AG08395 (cell line): ENCODE measurements at places on chromosomes 1 and 21.
A peak's percentile ranks its signal among the peaks of the same experiment; 100 is the strongest.

DNA sequence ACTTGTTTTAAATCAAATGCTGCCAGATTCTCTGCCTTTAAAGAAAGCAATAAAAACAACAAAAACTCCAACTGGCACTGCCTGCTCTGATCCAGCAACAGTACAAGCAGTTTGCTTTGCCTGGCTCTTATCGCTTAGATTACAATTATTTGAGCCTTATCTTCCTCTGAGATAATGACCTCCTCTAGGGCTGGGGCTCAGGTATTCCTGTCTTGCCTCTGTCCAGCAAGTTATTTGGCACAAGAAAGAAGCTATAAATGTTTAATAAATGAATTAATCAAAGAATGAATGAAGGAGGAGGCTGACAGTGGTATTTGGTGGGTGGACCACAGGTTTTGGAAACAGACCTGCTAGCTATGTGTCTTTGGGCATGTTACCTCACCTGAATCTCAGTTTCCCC, 6.7 kb upstream of the SLC2A1 start:
- no peak for DNase-seq

GRCh38 chr1:46448109-46448911, 41.3 kb upstream of the DMBX1 start:
- DNase-seq: no peak

- DNase-seq: no peak
Measured at GRCh38 chr1:67937010-67937409, 103.7 kb upstream of the GNG12 start.

DNA sequence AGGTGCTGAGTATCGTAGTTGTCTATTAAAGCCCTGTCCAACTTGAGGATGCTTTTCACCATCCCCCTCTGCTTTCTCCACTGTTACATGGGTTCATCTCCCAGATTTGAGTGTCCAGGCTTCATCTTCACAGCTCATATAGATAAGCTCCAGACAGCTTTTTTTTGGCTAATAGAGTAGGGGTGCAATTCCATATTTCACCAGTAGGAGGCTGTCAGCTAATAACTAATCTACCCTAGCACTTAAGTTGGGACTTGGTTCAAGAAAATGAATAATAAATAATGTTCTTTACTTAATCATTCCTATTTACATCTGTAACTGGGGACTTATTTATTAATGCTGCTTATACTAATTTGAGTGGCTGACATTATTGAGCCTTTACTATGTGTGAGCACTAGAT, 124.5 kb downstream of the IGSF21 start:
- DNase-seq: no peak

DNA sequence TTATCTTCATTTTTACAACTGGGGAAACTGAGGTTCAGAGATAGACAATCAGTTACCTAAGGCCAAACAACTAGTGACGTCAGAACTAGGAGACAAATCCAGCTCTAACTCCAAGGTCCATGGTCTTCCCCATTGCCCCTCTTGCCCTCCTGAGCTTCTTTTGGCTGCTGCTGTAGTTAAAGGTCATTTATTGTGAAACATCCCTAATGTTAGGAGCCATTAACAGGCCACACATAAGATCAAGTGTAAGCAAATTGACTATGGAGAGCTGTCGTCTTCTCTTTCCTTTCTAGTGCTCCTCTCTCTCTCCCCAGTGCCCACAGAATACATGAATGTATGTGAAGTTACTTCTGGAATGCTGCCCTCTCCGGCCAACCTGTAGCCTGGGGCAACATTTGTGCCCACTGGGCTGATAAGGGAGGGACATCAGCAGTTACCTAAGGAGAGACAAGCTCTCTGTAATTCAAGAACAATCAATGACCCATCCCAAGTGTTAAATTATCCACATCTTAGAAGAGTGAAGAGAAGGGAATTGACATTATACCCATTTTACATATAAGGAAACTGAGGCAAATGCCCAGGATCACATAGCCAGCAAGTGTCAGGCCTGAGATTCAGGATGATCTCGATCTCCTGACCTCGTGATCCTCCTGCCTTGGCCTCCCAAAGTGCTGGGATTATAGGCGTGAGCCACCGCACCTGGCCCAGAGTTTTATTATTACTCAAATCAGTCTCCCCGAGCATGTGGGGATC, 40.1 kb downstream of the PTAFR start:
- DNase-seq: no peak

GRCh38 chr1:205004351-205004750, 38.7 kb upstream of the CNTN2 start:
- DNase-seq: no peak

DNA sequence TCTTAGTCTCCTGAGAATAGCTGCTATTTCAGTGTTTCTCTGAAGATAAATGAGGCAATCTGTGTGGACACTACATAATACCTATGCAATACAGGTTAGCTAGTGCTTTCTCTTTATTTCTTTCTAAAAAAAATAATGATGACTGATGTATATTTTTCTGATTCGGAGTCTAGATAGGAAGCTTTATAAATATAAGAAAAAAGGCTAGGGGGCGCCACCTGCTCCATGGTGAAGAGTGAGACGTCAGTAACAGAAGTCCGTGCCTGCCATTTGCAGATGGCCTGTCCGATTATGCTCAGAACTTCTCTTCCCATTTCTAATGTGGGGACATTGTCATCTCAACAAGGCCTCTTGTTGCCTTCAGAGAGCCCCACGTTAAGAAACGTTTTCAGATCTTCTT, 26.4 kb downstream of the QSOX1 start:
- no peak for DNase-seq

GRCh38 chr21:44327603-44327974, 11.6 kb downstream of the CFAP410 start:
- DNase-seq: no peak

GRCh38 chr1:63322114-63322943, at the start of gene FOXD3:
Gene FOXD3 (plus strand): TSS chr1:63322567. CDS start chr1:63323059, 492 bp downstream.
- DNase-seq: peak; percentile 31

- no peak for DNase-seq
Measured at GRCh38 chr1:66648901-66649595, 103.2 kb upstream of the DYNLT5 start.

GRCh38 chr1:98197356-98197755, 276.5 kb upstream of the DPYD start:
- DNase-seq: no peak
